Testis (tissue), 5 donors: ENCODE measurements at places on chromosomes 6 and 20.

- DNase-seq = no peak
Measured at GRCh38 chr20:17012546-17013226, 214.2 kb upstream of the PCSK2 start.

DNA sequence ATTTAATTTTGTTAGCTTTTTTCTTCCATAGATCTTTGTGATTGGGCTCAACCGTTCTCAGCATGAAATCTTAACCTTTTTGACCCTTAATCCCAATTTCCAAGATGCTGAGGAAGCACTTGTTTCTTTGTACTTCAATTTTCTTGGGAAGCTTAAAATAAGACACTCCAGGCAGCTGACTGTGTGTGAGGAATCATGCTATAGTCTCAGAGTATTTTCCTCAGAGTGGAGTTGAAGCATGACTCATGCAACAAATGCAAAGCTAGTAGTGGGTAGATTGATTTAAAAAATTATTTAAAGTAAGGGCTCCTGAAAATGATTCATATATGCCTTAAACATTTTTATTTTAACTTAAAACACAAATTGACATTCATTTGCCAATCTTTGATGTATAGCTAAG is 168.7 kb downstream of the BTBD3 start:
- DNase-seq = no peak

DNA sequence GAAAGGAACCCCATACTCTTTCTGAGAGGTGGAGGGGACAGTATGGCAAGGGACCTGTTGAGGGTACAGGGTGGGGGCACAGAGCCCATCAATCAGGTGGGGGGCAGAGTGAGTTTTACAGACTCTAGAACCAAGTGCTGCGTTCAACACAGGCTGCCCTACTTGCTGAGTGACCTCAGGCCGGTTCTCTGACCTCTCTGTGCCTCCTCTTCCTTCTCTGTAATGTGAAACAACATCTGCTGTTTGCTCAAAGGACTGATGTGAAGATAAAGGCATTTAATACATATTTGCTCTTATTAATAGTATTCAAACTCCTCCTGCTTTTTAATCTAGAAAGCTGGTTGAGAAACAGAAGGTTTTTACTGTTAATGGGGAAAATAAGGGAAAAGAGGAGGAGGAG is 25.9 kb upstream of the APMAP start:
- DNase-seq = no peak

- no peak for DNase-seq
Measured at GRCh38 chr6:43287717-43288679, 10.1 kb upstream of the SLC22A7 start.

DNA sequence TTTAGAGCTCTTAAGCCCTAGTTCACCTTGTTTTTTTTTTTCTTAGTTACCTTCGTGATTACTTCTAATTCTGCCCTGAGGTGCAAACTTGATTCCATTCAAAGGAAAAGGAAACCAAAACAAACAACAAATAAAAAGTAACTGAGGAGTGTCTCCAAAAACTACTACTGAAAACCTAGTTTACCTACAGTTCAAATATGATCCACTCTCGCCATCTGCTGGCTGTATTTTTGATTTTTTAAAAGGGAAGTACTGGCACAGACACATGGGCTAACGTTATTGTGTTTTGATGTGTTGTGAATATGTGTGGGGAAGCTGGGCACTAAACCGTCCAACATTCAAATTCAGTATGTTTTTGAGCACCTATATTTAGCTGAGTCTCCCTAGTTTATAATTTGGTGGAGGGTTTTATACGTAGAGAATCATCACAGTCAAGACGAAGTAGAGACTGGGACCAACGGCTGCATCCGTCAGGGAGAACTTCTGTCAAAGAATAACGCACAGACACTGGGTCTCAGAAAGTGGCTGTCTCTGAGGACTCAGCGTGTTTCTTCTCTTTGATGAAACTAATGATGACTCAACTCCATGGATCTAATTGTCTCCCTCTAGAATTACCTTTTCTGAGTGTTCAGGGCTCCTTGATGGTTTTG is 373.5 kb upstream of the BTBD3 start:
- DNase-seq = peak; percentile 54

GRCh38 chr6:142356884-142357225 is 55.0 kb downstream of the ADGRG6 start:
- no peak for DNase-seq

DNA sequence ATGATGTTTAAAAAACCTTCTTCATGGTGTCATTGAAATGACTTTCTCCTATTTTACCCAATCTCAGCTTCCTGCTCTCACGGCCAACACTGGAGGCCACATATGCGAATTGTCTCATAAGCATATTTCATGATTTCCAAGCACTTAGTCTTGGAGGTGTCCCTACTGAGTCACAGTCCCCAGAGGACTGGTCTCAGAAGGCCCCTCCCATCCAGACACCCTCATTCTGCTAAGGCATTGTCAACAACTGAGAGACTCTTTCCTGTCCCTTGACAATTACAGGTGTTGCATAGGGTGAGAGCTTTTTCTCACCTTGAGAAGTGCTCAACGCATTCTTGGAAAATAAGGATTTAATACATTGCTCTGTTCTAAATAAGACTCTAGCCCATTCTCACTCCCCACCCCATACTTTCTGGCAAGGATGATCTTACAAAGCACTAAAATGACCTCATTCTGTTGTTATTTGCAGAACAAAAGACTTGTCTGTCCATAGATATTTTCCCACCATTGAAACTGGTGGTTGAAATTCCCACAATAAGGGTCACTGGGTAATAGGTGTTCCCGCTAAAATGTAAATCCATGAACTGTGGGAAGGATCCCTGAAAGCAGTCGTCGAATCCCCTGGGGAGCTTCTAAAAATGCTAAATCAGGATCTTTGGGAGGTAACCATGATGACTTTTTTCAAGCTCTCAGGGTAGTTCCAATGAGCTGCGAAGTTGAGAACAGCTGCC is 32.3 kb upstream of the SLC22A23 start:
- no peak for DNase-seq

GRCh38 chr6:125075741-125076481 is 77.7 kb upstream of the TPD52L1 start:
- DNase-seq = no peak

- no peak for DNase-seq
Measured at GRCh38 chr6:94367316-94367715, 948.0 kb upstream of the EPHA7 start.

GRCh38 chr6:93307505-93308409 is 111.6 kb downstream of the EPHA7 start:
- DNase-seq = no peak

DNA sequence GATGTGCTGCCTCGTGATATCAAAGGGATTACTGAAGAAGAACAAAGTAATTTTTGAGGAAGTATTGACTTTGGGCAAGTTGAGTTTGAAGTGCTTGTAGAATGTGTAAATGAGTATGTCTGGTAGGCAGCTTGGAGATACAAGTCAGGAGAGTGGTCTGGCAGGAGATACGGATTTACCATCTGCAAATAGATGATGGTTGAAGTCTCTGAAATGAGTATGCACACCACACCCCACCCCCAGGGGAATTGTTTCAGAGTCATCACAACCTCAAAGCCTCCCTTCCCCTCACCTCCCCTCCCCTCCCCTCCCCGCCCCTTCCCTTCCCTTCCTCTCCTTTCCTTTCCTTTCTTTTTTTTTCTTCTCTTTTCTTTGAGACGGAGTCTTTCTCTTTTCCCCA is 16.4 kb upstream of the MCUR1 start:
- DNase-seq = no peak

DNA sequence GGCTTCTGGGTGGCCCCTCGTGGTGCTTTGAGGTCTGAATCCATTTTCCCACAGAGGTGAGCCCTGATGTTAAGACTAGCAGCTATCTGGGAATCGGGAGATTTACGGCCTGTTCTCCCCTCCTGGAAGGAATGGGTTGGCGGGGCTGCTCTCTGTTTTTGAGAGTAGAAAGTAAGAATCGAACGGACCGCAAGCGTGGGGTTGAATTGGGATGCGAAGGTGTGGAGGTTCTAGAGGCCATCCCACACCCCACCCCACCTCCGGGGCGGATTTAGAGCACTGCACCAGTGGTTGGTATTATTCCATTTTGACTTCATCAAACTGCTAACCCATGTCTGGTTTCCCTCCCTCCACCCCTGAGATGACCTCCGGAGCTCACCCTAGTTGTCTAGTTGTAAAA is 11.5 kb downstream of the PYGB start:
- DNase-seq = no peak

GRCh38 chr6:168035098-168035660 is 37.7 kb downstream of the KIF25 start:
- peak; percentile 47 for DNase-seq

DNA sequence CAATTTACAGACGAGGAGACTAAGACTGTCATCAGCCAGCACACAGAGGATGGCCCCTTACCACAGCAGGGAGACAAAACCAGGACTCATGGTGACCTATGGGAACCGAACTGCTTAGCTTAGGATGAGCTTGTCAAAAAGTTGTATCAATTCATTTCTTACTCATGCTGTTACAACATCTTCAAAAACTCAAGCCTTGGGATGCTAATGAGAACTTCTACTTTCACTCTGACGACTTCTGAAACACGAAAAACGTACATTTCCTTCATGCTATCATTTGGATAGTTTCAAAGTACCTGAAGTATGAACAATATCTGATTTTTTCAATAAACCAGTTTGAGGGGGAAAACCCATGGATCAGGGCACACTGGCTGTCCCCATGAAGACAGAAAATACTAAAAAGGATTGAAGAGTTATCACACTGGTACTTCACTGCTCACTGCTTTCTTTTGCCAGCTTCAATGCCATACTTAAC is 31.9 kb downstream of the HIVEP2 start:
- no peak for DNase-seq

DNA sequence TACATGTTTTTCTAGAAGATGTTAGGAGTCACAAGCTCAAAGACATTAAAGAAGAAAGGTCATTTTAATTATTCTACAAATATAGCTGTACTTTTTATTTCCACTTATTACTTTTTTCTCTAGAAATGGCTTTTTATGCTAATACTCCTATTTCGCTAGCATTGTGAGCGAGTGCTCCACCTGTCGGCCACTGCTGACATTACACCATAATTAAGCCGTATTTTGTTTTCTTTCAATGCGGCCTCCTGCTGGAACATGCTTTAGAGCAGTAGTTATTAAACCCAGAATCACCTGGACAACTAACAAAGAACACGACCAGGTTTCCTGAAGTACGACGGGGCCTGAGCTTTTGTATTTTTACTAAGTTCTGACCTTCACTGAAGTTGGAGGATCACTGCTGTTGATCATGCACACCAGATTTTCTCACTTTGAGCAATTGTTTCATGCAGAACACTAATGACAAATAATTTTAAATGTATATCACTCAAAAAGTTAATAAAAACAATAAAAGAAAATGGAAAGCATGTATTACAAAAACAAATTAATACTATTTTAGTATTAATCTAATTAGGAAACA is 74.1 kb upstream of the PAK5 start:
- DNase-seq = peak; percentile 63

- DNase-seq = no peak
Measured at GRCh38 chr6:134878136-134878535, 71.8 kb downstream of the ALDH8A1 start.

- DNase-seq = no peak
Measured at GRCh38 chr20:36532388-36532787, 8.9 kb upstream of the MYL9 start.

GRCh38 chr6:56040889-56041301 is 165.5 kb upstream of the BMP5 start:
- no peak for DNase-seq

GRCh38 chr6:111769365-111770152 is 103.7 kb downstream of the FYN start:
- no peak for DNase-seq

DNA sequence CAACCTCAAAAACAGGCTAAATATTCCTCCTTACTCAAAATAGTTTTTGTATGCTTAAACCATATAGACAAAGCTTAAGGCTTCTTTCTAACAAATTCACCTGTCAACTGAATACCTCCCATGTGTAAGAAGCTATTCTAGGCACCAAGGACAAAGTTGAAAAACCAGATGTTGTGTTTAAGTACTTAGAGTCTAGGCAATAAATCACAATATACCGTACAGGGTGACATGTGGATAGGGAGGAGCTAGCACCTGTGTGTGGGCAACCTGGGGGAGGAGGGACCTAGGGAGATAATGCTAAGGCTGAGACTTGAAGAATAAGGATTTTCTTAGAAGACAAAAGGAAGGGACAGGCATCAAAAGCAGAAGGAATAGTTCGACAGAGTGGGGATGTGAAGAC is 123.5 kb downstream of the LMBRD1 start:
- DNase-seq = no peak

- DNase-seq = no peak
Measured at GRCh38 chr6:108841377-108841855, 6.8 kb upstream of the ARMC2 start.

DNA sequence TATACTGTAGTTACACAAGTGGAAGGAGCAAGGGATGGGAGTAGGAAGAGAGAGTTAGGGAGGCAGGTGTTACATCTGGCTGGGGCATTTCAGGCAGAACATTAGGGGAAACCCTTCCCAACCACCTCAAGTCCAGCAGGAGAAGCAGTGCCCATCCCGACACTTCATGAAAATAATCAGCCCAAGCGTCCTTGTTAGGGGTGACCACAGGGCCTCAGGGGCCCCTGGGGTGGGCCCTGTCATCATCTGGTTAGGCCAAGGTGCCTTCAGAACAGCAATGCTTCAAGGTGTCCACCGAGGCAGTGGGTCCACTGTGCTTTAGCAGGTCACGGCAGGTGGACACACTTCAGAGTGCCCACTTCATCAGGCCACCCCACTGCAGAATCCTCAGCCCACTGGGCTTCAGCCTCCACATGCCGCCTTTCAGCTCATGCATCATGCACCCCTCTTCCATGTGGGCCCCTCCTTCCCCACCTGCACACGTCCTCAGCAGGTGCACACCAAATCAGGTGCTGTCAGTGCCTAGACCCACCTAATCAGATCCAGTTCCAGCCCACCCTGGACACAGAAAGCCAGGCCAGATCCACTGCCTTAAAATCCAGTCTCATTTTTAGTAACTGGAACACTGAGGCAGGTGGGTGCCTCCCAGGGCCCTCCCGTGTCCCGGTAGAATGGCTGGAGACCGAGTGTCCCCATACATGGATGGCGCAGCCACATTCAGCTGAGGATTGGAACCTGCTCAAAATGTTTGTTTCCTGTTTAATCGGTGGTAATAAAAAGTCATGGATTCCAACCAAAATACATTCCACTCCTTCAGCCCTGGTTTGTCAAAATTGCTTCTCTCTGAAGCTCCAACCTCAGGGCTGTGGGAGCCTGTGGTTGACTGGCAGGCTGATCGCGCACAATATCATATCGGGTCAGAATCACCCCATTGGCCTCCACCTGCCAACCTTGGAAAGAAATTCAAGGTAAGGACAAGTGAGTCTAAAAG is 99.5 kb downstream of the ANKRD60 start:
- DNase-seq = no peak

- peak; percentile 31 for DNase-seq
Measured at GRCh38 chr20:38418509-38419204, 16.5 kb downstream of the SNHG17 start.

DNA sequence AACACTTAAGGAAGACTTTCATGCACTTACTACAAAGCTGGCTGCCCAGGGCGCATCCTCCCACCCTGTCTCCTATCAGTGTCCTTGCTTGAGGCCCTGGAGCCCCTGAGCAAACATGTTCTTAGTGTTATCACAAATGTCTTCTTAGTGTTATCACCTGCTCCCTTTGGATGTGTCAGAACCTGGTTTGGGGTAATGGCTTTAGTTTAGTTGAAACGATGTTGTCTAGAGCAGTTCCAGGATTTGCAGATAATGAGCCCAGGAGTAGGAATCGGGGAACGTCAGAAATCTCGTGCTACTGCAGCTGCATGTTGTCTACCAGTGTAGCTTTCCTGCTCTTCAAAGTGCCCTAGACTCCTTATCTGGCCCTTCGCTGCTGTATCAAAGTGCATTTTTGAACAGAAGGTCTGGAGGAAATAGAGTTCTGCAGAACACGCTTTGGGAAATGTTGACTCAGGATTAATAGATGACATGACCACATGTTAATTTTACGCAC is 69.6 kb downstream of the PHACTR2 start:
- DNase-seq = peak; percentile 79
